ENCODE measurements at places on chromosomes 12 and 14. TPM values are rescaled to one million over a fixed set of nuclear protein-coding genes. Genes with fewer than 3 reads are reported as not detected.

SAMD15 gene
- total RNA-seq = 2.6 TPM

DNA sequence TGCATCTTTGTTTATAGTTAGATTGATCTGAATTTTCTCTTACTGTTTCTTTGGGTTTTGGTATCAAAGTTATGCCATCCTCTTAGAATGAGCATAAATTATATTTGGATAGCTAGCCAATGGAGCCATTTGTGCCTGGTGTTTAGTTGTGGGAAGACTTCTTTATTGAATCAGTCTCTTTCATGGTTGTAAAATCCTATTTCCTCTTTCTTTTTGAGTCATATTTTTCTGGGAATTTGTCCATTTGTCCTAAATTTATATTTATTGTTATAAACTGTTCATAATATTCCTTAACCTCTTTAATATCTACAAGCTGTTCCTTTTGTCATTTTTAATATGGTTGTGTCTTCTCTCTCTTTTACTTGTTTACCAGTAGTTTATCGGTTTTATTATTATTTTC lies 462.5 kb downstream of the AEBP2 start:
- DNase-seq = no peak

GRCh38 chr12:573232-573631 lies 90.0 kb downstream of the NINJ2 start:
- no peak for DNase-seq

- no peak for DNase-seq
Observed at GRCh38 chr12:48937170-48937569, 11.9 kb upstream of the FKBP11 start.

GRCh38 chr14:25463480-25463879 lies 413.5 kb upstream of the STXBP6 start:
- no peak for DNase-seq

DNA sequence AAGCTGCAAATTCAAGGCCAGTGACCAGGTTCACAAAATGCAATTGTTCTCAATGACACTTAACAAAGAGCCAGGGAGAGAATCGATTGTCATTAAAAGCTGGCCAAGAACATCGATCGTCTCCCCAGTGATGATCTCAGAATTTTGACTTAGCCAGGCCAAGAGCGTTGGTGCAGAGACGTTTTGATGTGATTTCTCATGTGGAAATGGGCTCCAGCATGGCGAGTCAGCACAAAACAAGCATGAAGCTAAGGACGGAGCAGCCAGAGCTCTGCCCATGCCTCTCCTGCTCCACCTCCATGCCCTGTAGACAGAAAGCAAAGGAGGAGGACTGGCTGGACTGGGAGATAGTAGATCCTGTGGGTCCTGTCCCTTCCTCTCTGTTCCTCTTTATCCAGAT lies 270.8 kb downstream of the FOXN3 start:
- no peak for DNase-seq

- DNase-seq = no peak
Observed at GRCh38 chr12:94110258-94110657, 38.1 kb upstream of the PLXNC1 start.

GRCh38 chr12:93996321-93996720 lies 152.1 kb upstream of the PLXNC1 start:
- no peak for DNase-seq
